ENCODE measurements at places on chromosomes 2 and 18. TPM values are rescaled to one million over a fixed set of nuclear protein-coding genes. Genes with fewer than 3 reads are reported as not detected.

Gene RETSAT
- total RNA-seq, result 11.7 TPM

Gene FRZB
- total RNA-seq, result 19.2 TPM

Gene UGT1A4
- not detected for total RNA-seq

Gene SERPINB7
- total RNA-seq, result not detected

Gene ITGA6
- total RNA-seq, result 88.6 TPM

DNA sequence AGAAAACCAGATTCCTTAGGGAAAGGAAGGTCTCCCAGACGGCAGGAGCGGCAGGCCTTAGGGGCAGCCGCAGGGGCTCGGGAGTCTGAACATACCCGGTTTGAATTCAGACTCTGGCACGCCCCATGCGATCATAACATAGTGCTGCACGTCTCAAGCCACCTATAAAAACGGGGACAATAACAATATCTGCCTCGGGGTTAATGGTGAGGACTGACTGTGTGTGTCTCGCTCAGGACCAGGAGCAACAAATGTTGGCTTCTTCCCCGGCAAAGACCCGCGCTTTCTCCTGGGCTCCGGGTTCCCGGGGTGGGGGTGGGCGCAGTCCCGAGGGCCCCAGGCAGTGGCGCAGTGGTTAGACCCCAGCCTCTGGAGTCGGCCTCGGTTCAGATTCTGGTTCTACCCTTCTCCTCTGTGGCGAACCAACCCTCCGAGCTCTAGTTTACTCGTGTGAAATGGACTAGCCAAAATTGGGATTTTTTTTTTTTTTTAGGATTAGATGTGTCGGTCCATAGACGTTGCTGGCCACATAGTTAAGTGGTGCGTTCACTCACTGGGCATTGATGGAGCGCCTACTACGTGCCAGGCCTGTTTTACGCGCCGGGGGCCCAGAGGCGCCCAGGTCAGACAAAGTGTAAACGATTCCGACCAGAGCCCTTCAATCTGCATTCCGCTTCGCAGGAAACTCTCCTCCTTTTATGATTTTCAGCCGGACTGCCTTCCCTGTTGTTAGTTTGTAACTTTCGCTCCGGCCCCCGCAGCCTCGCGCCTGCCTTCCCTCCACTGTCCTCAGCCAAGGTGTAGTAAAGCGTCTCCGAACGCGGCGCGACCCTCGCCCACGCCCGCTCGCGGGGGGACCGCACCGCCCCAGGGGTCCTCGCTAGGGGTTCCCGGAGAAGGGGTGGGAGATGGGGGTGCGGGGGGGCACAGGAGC lies 820 bp upstream of the SH3BP4 start:
- H3K27ac ChIP-seq, result peak overlapping the region; percentile 65
- peak overlapping the region; percentile 65 for H3K4me3 ChIP-seq
- H3K4me1 ChIP-seq, result peaks cover 37% of the 10 kb centered on the region
- H3K36me3 ChIP-seq, result no peaks in the 10 kb centered on the region
- DNase-seq, result peak; percentile 62
- peaks cover 43% of the 10 kb centered on the region for H3K27me3 ChIP-seq

- no peaks in the 10 kb centered on the region for H3K27me3 ChIP-seq
- no peak overlapping the region for H3K27ac ChIP-seq
- H3K4me1 ChIP-seq, result no peaks in the 10 kb centered on the region
- no peaks in the 10 kb centered on the region for H3K36me3 ChIP-seq
- H3K4me3 ChIP-seq, result no peak overlapping the region
- DNase-seq, result no peak
Measured at GRCh38 chr2:108154366-108155061, 85.3 kb upstream of the SULT1C3 start.

DNA sequence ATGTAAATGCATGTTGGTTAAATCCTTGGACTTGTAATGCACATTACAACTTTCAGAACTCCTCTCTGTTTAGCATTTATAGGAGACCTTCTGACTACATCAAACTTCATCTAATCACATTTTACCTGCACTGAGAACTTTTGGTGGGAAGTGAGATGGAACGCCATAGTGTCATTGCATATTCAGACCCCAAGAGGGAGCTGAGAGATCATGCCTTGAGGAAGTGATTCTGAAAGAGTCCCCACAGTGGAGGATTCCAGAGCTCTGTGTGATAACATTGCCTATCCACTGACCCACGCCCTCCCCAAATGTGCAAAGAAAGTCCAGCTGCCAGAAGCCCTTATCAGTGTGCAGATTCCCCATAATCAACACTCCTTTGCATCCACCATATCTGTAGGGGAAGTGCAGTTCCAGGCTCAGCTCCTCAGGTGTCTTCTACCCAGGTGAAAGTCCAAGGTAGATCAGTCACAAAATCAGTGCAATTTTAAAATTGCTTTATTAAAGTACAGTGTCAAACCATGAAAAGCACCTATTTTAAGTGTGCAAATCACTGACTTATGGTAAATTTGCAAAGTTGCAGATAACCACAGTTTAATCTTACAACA lies 212.4 kb downstream of the RPIA start:
- H3K27ac ChIP-seq, result no peak overlapping the region
- peak; percentile 70 for DNase-seq
- H3K36me3 ChIP-seq, result no peaks in the 10 kb centered on the region
- H3K27me3 ChIP-seq, result no peaks in the 10 kb centered on the region

DNA sequence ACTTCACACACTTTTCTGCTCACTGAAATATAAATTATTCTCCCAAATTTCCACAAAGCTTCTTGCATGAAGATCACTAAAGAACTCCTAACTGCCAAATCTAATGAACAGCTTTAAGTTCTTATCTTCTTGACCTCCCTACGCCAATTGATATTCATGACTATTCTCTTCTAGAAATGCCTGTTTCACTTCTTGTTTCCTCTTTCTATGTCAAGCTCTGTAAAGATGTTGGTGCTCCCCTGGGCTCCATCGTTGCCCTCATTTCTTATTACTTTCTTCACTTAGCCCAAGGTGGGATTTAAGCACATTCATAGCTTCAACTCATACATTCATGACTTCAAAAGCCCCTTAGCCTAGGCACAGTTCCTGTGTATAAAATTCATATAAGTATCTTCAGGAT lies 9.2 kb upstream of the ANTXR1 start:
- no peak for DNase-seq
- no peak overlapping the region for H3K4me3 ChIP-seq
- H3K4me1 ChIP-seq, result peaks cover 6% of the 10 kb centered on the region
- H3K27ac ChIP-seq, result no peak overlapping the region
- H3K27me3 ChIP-seq, result no peaks in the 10 kb centered on the region

- no peaks in the 10 kb centered on the region for H3K36me3 ChIP-seq
- no peak overlapping the region for H3K27ac ChIP-seq
- no peak overlapping the region for H3K4me3 ChIP-seq
- no peak for DNase-seq
- H3K27me3 ChIP-seq, result no peaks in the 10 kb centered on the region
Measured at GRCh38 chr18:63843008-63843407, 44.5 kb upstream of the SERPINB2 start.

DNA sequence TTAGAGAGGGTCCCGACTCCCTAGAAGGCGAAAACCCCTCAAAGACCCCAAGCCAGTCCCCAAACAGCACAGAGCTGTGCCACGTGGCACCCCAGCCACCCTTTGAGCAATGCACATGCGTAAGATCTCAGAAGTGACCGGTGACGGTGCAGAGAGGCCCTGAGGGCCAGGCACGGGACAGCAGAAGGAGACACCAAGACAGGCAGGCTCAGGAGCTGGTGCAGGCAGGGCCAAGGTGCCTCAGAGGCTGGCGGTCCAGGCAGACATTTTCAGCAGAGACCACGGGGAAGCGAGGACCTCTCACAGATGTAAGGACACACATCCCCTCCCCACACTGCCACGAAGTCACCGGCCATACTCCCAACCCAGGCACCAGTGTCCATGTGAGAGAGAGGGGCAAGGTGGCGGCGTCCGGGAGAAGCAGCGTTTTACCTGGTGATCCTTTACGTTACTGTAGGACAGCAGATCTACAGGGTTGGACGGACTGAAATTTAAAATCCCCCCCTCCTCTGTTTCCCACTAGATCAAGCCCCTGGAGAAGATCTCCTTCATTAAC lies 2.0 kb upstream of the RAB17 start:
- H3K4me1 ChIP-seq, result peaks cover 20% of the 10 kb centered on the region
- no peak for DNase-seq
- no peaks in the 10 kb centered on the region for H3K36me3 ChIP-seq
- no peak overlapping the region for H3K27ac ChIP-seq
- no peak overlapping the region for H3K4me3 ChIP-seq

DNA sequence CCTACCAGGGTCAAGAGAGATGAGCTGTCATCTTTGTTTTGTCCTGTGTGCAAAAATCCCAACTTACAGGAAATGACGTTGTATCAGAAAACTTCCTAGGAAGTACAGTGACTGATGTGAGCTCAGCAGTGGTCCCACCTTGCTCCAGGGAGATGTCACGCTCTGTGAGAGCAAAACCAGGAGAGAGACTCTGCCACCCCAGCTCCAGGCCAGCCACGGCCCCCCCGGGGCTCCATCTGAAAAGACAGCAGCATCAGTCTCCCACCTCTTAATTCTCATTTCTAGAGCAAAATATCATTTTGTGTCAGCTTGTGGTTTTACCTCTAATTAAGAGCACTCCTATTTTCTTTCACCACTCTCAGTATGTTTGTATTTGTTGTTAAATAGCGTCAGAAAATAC lies 57.5 kb downstream of the MYL12B start:
- DNase-seq, result no peak
- H3K4me1 ChIP-seq, result no peaks in the 10 kb centered on the region
- H3K36me3 ChIP-seq, result no peaks in the 10 kb centered on the region
